H9 (cell line): ENCODE measurements at places on chromosomes 1 and 21.

GRCh38 chr21:26836528-26836927, 8.7 kb downstream of the ADAMTS1 start:
- no peaks in the 10 kb centered on the region for H3K4me1 ChIP-seq
- H3K27me3 ChIP-seq = no peaks in the 10 kb centered on the region
- no peak overlapping the region for H3K4me3 ChIP-seq

GRCh38 chr1:44347280-44347679, 7.8 kb downstream of the ERI3 start:
- peaks cover 3% of the 10 kb centered on the region; the same call in 1 of the 2 replicates for H3K4me1 ChIP-seq
- H3K27ac ChIP-seq = no peak overlapping the region
- DNase-seq = no peak
- H3K27me3 ChIP-seq = no peaks in the 10 kb centered on the region
- H3K36me3 ChIP-seq = no peaks in the 10 kb centered on the region
- H3K4me3 ChIP-seq = no peak overlapping the region

GRCh38 chr1:67777016-67777415, 56.3 kb downstream of the GNG12 start:
- no peaks in the 10 kb centered on the region for H3K36me3 ChIP-seq
- DNase-seq = no peak
- H3K4me1 ChIP-seq = no peaks in the 10 kb centered on the region
- no peak overlapping the region for H3K27ac ChIP-seq

DNA sequence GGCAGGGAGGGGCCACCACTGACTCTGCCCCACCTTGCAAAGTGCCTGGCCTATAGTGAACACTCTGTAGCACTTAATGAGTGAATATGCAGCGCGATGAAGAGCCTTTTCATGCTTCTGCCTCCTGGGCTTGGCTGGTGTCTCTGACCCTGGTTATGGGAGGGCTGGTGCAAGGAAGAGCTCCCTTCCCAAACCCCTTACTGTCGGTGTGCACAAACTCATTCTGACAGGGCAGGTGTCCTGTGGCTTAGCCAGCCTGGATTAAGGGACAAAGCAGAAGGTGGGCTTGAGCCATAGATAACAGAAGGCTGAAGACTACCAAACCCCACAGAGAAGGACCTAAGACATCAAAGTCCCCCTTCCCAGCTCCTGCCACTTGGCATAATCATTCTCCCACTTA, 2.0 kb upstream of the NCMAP start:
- no peak overlapping the region for H3K27ac ChIP-seq
- no peak overlapping the region for H3K4me3 ChIP-seq
- no peaks in the 10 kb centered on the region; the same call in 2 of the 3 replicates for H3K36me3 ChIP-seq
- H3K4me1 ChIP-seq = 0 out of 2 replicates have a peak, but pooled peaks cover 2% of the 10 kb centered on the region

DNA sequence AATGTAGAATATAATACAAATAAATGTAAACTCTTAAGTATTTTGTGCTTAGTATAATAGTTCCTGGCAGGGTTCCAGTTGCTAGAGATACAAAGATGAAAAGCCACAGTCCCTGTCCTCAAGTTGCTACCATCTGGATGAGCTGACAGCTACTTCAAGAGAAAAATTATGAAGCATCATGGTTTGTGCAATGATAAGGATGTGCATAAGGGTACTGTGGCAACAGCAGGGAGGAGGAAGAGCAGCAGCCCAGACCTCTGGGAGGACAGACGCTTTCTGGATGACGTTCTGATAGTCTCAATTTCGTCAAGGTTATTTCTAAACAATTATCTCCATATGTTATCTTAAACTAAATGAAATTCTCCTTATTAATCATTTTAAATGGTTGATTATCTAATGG, 198.9 kb downstream of the NTNG1 start:
- H3K4me3 ChIP-seq = no peak overlapping the region
- H3K4me1 ChIP-seq = no peaks in the 10 kb centered on the region
- no peaks in the 10 kb centered on the region for H3K27me3 ChIP-seq
- H3K36me3 ChIP-seq = no peaks in the 10 kb centered on the region
- no peak overlapping the region for H3K27ac ChIP-seq
